ENCODE measurements at places on chromosomes 16 and 17. TPM values are rescaled to one million over a fixed set of nuclear protein-coding genes. Genes with fewer than 3 reads are reported as not detected.

The SLX1A gene
- 11.6 TPM for total RNA-seq

The BAIAP3 gene
- total RNA-seq = 0.32 TPM

The PLA2G10 gene
- not detected for total RNA-seq

The CIAO3 gene
- total RNA-seq = 24.3 TPM

The CORO7 gene
- 16.6 TPM for total RNA-seq

The NRN1L gene
- total RNA-seq = not detected

The CCL4L2 gene
- total RNA-seq = not detected

The TAT gene
- total RNA-seq = not detected

The KRTAP1-5 gene
- total RNA-seq = not detected

The CBX2 gene
- total RNA-seq = 1.2 TPM

The FN3K gene
- 6.6 TPM for total RNA-seq

The KRT9 gene
- total RNA-seq = not detected
